AG04449 (cell line): ENCODE measurements at places on chromosomes 3 and 15.

GRCh38 chr15:74835312-74835823, 7.6 kb downstream of the ULK3 start:
- no peak for DNase-seq

GRCh38 chr15:39939487-39940452, 5.9 kb downstream of the EIF2AK4 start:
- no peak for DNase-seq

- no peak for DNase-seq
Observed at GRCh38 chr15:47376190-47376589, 341.1 kb upstream of the SEMA6D start.

DNA sequence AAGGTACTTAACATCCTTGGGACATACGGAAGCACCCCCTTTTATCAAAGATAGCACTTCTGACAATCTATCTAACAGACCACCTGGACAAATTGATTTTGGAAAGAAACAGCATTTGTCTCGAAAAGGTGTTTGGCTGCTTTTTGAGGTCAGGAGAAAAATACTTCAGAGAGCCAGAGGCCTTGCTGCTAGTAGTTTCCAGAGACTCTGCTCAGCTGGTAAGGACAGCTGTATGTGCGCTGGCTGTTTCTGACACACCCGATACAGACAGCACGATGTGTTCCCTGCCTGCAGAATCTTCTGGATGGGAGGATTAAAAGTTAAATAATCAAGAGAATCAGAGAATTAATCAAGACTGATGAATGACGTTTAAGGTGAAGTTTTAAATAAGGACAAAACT, 15.6 kb upstream of the GYG1 start:
- no peak for DNase-seq

DNA sequence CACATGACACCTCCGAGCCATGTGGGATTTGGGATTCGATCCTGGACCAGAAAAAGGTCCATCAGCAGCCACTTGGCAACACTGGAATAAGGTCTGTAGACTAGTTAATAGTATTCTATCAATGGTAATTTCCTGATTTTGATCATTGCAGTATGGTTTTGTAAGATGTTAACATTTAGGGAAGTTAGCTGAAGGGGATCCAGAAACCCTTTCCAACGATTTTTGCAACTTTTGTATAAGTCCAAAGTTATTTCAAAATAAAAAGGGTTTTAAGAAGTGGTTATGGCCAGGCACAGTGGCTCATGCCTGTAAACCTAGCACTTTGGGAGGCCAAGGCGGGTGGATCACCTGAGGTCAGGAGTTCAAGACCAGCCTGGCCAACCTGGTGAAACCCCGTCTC, 10.2 kb downstream of the BDH1 start:
- DNase-seq, result no peak

- DNase-seq, result no peak
Observed at GRCh38 chr3:189395825-189396224, 224.1 kb downstream of the TPRG1 start.

DNA sequence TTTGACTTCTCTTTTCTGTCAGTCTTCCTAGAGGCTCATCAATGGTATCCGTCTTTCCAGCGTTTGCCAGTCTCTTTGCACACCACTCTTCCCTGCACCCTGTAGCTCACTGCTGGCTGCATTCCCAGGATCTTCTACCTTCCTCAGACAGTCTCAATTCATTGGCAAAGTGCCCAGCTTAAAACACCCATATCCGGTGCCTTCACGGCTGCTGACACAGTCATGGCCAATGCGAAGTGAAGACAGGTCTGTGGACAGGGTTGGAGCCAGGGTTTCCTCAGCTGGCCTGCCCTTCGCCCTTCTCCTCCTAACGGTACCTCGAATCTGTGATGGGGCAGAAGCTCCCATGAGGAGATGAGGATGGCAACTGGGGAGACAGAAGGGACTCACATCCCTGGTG, 36.1 kb downstream of the PTH1R start:
- no peak for DNase-seq
